WTC11 (cell line): ENCODE measurements at places on chromosomes 7 and 10.

DNA sequence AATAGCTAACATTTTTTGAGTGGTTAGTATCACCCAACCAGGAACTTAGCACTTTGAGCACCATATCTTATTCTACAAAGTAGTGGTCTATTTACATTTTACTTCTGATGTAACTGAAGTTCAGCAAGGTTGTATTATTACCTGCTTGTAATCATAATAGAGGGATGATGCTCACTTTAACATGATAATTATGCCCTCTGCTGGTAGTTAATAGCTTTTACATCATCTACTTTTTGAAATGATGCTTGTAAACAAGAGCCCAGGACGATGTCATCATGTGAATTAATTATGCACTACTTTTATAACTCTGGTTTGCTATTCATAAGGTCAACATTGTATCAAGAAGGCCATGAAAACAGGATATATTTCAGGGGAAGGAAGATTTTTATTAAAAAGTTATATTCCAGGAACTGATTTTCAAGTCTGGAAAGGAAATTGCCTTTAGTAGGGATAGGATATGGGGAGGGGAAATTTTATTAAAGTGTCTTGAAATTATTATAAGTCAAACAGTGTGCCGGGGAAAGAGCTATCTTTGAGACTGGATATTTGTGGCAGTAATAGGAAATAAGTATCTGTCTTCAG is 80.3 kb upstream of the SCIN start:
- no peak for DNase-seq

DNA sequence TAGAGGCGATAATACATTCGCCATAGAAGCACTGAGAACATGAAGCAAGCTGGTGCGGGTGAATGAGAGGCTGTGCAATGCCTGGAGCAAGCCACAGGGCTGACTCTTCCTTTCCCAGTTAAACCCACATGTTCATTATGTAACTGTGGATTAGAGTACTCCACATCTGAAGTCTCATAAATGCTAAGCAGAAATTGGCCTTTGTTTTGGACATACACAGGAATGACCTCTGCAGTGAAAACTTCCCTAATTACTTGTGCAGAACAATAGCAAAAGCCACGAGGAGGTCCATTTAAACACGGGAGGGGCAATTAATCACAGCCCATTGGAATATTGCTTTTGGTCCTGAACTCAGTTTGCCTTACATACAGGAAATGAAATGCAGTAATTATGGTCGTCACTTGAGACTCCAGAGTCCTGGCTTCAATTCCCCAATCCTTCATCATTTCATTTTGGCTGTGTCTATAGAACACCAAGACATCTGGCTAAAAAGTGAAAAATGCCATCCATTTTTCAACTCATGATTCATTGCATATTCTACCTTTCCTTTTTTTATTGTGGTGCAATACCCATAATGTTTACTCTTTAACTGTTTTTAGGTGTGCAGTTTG is 78.7 kb upstream of the CXCL12 start:
- DNase-seq, result no peak

DNA sequence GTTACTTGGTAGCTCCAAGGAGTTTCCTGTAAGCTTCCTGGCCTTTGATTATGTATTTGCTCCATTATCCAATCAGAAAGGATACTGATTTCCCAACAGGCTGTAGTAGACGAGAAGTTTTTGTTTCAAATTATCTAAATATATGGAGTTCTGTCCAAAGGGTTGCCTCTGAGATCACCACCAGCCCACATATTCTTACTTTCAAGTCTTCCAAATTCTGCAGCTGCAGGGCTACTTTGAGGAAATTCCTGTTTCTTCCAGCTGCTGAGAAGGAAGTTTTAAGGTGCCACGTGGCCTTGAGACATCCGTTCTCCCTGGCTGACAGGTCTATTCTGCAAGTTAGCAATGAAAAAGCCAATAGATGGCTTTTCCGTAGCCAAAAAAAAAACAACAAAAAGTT is 286.0 kb downstream of the TWIST1 start:
- no peak for DNase-seq

DNA sequence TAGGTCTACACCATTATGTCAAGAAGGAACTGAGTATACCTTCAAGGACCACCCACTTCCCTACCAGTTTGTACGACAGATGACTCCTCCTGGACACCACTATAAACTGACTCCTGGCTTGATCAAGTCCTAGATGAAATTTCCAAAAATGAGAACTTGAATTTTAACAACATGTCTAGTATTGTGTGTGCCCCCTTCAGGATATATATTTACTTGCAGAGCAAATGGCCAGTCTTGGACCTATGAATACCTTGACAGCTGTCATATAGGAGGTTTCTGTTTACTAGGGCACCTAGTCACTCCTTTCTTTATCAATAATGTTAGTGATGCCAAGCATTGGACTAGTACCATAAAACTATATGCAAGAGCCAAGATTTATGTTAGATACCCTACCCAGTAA is 94.1 kb upstream of the TMEM26 start:
- no peak for DNase-seq

DNA sequence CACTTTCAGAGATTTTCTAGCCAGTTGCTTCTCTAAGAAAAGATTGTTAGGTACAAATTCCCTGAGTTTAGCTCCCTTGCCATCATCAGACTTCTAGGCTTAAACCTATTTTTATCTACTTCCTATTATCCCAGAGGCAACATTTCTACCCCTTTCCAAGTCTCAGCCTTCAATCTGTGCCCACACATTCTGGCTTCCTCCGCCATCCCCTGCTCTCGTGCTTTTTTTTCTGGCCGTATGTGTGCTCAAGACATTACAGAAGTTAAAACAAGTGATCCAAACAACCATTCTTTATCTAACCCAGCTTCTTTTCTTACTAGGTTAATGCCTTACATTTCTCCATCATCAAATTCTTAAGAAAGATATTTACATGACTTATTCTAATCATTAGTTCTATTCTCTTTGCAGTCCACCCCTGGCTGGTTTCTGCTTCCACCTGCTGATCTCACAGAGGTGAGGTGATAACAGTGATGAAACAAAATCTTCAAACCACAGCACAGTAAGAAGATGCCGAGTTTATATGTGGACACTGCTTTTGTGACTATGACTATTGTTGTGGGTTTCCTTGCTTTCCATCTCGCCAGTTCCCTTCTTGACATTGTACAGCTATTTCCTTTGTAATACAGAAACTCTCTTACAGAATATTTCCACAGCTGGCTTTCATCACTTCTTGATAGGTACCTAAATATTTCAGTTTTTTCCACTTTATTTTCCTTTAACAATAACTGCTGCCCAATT is 18.3 kb upstream of the CDK6 start:
- DNase-seq, result no peak

DNA sequence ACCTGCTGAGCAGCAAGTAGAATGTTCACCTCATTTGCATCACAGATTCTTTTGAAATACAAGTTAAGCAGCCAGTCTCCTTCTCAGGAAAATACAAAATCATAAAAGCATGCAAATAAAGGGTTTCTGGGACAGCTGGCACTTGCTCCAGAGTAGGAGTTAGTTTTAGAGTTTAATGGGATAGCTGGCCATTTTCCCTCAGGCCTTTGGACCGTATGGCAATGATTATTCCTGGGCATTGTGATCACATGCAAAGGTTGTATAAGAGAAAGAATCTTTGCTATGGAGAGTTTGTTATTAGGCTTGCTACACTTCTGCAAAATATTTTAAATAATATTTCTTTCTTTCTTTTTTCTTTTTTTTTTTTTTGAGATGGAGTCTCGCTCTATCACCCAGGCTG is 240.8 kb downstream of the CDK14 start:
- DNase-seq, result no peak

GRCh38 chr10:16049782-16050181 is 189.5 kb upstream of the MINDY3 start:
- DNase-seq, result no peak

DNA sequence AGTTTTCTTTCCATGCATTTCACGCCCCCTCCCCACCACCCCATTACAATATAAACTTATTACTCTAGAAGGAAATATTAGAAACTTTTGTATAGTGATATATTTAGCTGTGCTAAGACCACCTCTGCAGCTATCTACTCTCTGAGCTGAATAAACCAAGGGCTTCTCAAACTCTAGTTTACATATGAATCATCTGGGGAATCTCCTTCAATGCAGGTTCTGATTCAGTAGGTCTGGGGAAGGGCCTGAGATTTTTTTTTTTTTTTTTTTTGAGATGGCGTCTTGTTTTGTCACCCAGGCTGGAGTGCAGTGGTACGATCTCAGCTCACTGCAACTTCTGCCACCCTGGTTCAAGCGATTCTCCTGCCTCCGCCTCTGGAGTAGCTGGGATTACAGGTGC is 67.6 kb upstream of the PRKG1 start:
- DNase-seq, result no peak

- DNase-seq, result peak; percentile 63
These were observed 22.2 kb upstream of the EXOC4 start for GRCh38 chr7:133230591-133231194.

- DNase-seq, result no peak
These were observed 10.7 kb downstream of the WIPI2 start for GRCh38 chr7:5200561-5201235.

- DNase-seq, result no peak
These were observed 999 bp upstream of the MRPS24 start for GRCh38 chr7:43870316-43870715.

- no peak for DNase-seq
These were observed 29.4 kb downstream of the SFXN4 start for GRCh38 chr10:119136084-119136483.

DNA sequence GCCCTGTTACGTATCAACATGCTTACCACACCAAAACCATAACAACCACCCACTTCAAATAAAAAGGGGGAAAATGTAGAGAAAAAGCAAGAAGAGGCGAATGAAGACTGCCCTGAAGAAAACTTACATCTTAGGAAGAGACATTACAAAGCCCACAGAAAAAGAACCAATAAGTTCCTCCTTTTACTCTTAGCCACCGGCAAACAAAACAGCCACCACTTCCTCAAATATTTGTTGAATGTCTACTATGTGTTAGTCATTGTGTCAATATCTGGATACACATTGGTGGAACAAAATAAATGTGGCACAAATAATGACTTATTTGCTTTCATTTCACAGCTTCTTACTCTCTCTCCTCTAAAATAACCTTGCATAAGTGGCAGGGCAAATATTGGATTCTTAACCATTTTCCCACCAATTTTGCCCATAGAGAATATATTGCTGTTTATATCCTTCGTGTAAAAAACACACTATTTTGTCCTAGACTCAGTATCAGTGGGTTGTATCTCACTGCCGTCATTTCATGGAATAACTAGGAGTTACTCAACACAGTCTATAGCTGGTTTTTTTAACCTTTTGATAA is 106.8 kb downstream of the ANK3 start:
- no peak for DNase-seq

GRCh38 chr10:14553448-14553847 is 221.2 kb downstream of the FAM107B start:
- no peak for DNase-seq

DNA sequence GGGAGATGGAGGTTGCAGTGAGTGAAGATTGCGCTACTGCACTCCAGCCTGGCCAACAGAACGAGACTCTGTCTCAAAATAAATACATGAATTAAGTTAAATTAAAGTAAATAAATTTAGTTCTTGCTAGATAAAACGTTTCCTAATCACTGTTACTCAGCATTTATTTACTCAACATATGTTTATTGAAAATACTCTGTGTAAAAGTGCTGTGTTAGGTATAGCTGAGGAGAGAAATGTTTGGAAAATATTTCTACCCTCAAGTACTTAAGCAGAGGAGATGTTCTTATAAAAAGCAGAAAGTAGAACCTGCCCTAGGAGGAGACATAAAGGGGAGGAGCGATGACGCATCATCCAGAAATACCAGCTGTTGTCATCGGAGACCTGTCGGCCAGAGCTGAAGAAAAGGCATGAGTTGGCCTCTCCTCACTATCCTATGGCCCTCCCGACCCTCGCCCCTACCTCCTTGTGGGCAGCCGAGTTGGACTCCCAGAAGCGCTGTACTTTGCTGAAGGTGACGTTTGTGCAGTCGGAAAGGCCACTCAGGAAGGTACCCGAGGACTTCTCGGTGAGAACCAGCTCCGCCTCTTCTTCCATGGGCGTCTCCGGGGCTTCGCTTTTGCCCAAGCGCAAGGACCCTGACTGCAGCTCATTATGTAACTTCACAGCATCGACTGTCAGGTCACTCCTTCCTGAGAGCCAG is 1.1 kb downstream of the RRP12 start:
- no peak for DNase-seq

- DNase-seq, result no peak
These were observed 212.8 kb upstream of the PODXL start for GRCh38 chr7:131769241-131769640.

DNA sequence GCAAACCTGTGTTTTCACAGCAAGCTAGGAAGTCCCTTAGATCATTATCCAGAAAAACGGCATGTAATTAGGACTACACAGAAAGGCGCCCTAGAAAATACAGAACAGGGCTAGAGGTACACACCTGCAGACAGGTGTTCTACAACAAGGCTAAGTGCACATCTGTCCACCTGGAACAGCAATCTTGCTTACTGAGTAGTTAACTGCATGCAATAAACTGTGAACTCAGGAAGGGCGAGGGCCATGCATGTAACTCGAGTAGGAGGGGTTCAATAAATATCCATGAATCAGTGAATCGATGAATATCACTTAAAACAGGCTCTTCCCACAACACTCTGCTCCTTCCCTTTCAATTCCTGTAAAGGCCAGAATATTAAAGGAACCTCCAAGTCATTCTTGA is 22.0 kb downstream of the FAM171A1 start:
- DNase-seq, result no peak

DNA sequence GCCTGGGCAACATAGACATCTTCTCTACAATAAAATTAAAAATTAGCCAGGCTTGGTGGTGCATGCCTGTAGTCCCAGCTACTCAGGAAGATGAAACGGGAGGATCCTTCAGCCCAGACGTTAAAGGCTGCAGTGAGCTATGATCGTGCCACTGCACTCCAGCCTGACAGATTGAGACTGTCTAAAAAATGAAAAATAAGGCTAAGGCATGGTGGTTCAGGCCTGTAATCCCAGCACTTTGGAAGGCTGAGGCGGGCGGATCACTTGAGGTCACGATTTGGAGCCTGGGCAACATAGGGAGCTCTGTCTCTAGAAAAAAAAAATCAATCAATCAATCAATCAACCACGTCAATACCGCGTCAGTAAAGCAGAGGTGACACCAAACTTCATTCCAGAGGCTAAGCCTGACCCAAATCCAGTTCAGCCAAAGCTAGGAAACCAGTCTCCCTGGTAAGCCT is 31.1 kb downstream of the MRPS24 start:
- no peak for DNase-seq

DNA sequence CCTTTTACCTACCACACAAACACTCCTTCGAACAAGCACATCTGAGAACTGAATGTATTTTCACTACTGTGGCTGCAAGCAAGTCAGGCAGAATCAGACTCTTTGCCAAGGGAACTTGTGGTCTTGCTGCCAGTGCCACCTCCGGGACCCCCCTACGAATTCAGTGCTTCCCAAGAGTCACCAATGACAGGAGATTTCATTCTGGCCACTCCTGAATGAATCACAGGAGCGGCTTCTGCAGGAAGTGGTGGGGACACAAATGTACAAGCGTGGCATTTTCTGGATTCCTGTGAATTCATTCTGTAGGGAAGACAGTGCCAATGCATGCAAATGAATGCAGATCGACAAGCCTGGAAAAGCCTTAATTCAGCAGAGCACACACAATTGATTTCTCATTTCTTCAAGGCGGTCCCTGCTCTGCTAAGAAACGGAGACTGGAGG is 161.2 kb downstream of the CAMK1D start:
- no peak for DNase-seq

GRCh38 chr10:69362471-69362954 is 54.2 kb downstream of the TACR2 start:
- no peak for DNase-seq
